ENCODE measurements at places on chromosomes 2 and 18. TPM values are rescaled to one million over a fixed set of nuclear protein-coding genes. Genes with fewer than 3 reads are reported as not detected.

KHK gene
- total RNA-seq = 0.24 TPM

RGPD4 gene
- total RNA-seq = not detected

ERBB4 gene
- not detected for total RNA-seq

IL18RAP gene
- total RNA-seq = 0.26 TPM

PMAIP1 gene
- 43.3 TPM for total RNA-seq

Data from epithelial cell of alveolus of lung (primary cell).